Stimulated activated CD4-positive, alpha-beta T cell treated with anti-CD3 and anti-CD28 coated beads, Interleukin-1b, Interleukin-23, amount 100 ng/mL, for 1 hour (primary cell): ENCODE measurements at places on chromosomes 13 and 19.

DNA sequence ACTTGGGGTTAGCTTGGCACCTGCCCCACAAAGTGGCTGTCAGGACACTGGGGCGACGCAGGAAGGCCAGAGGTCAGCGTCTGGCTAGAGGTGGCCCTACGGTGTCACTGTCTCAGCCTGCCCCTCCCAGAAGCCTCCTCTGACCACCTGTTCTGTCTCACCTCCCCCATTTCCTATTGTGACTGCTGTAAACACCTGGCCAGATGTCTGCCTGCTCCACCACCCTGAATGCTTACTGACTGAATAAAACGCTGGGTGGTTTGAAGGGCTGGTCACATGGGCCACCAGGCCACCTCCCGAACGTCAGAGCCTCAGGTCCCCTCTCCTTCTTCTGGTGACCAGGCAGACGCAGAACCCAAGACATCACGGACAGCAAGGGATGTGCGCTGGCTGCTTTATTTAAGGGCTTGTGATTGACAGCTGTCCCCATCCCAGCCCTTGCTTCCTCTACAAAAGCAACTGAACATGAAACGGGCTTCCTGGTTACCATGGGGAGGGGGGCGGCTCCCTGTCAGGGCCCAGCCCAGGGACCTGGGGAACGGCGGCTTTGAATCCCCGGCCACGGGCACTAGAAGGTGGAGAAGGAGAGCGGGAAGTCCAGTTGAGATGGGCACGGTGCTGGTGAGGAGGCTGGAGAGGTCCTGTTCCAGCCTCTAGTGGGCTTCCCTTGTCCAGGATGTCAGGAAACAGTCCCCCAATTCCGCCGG is 6.2 kb downstream of the ELOF1 start:
- no peak for DNase-seq

- no peak for DNase-seq
Measured at GRCh38 chr13:113763254-113763653, 4.2 kb downstream of the TMEM255B start.

DNA sequence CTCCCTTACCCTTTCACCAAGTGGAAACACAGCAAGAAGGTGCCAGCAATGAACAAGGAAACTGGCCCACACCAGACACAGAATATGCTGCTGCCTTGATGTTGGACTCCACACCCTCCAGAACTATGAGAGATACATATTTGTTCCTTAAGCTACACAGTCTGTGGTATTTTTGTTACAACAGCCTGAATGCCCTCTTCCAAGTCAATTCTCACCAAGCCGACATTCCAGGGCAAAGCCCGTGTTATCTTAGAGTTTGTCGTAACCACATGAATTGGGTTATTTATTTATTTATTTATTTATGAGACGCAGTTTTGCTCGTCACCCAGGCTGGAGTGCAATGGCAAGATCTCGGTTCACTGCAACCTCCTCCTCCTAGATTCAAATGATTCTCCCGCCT is 14.9 kb downstream of the FGF21 start:
- DNase-seq: no peak

GRCh38 chr13:41995946-41996345 is 35.0 kb upstream of the VWA8 start:
- no peak for DNase-seq

GRCh38 chr13:111161601-111162600 is 46.8 kb downstream of the ARHGEF7 start:
- DNase-seq: no peak

DNA sequence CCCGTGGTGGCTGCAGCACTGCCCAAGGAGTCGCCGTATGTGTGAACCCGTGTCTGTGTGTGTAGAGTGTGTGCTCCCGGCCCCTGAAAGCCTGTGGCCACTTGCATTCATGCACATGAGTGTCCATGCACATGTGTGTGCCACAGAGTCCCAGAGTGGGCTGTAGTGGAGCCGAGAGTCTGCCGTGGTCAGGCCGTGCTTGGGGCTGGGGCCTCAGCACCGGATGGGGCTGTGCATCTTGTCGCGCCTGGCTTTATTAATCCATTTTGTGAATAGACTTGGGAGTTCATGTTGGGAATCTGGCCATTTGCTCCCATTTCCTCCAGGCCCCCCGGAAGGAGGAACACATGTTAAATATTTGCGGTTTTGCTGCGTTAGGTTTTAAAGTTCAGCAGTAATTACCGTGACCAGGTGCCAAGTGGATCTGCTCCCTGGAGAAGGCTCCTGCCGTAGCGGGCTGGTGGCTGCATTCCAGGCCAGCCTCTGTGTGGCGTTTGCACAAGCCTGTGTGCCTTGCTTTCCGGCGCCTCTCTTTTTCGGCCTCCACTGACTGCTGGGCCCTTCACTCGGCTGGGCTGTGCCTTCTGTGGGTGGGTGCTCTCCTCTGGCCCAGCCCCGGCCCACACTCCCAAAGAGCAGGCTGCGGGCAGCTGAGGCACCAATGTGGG is 69.2 kb upstream of the KCTD15 start:
- no peak for DNase-seq
